ENCODE measurements at places on chromosomes 5 and 9.

- no peak for DNase-seq
These were observed 314.0 kb downstream of the AGTPBP1 start for GRCh38 chr9:85427772-85428171.

GRCh38 chr9:113781896-113782295, 94.2 kb upstream of the ZNF618 start:
- DNase-seq = no peak

DNA sequence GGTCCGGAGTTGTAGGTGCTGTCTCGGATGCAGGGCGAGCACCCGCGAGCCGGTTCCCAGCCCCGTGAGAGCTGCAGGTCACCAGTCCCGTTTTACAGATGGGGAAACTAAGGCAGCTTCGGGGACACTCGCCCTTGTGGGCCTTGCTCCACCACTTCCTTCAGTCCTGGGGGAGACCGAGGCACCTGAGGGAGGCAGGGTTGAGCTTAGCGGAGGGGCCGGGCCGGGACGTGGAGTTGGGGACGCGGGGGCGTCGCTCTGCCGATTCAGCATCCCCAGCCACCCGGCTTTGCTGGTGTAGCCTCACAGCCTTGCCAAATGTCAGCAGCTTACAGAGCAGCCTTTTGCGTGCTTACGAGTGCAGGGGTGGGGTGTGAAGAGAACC, 530 bp downstream of the BBLN start:
- peak; percentile 74 for DNase-seq

- DNase-seq = no peak
These were observed 411.2 kb upstream of the SLC30A5 start for GRCh38 chr5:68682400-68683160.

DNA sequence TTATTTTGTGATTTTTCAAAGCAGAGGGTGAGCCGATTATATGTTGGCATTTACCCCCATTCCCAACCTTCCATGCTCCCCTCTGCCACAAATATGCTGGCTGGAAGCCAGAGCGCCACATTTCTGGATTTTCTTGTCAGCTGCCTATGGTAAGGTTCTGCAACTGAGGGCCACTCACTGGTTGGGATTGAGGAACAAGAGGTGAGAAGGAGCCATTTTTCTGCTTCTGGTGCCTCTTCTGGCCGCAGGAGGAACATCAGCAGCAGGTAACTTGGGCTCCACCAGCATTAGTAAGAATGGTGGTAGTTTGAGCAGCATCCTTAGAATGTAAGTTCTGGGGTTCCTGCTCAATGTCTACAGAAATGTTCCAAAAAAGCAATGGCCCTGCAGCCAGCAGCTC, 159.5 kb upstream of the MAST4 start:
- DNase-seq = peak; percentile 5

GRCh38 chr5:92332039-92332438, 948.9 kb upstream of the ARRDC3 start:
- no peak for DNase-seq

DNA sequence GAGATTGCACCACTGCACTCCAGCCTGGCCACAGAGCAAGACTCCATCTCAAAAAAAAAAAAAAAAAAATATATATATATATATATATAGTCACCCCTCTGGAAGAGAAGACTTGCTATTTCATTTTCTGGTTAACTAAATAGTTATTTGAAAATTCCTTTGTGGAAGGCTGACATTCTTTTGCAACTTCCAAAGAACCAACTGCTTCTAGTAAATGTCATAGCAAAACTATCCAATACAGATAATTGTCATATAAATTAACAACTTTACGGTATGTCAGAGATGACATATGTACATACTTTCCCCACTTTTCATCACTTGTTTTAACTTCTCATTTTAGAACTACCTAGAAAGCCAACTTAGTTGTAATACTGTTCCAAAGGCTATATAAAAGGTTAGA, 50.9 kb downstream of the PRUNE2 start:
- no peak for DNase-seq

GRCh38 chr5:72269411-72269780, 50.6 kb downstream of the MRPS27 start:
- DNase-seq = no peak

GRCh38 chr5:120808606-120809005, 344.5 kb downstream of the PRR16 start:
- no peak for DNase-seq

- no peak for DNase-seq
These were observed 480.8 kb downstream of the PSAT1 start for GRCh38 chr9:78777747-78778146.

DNA sequence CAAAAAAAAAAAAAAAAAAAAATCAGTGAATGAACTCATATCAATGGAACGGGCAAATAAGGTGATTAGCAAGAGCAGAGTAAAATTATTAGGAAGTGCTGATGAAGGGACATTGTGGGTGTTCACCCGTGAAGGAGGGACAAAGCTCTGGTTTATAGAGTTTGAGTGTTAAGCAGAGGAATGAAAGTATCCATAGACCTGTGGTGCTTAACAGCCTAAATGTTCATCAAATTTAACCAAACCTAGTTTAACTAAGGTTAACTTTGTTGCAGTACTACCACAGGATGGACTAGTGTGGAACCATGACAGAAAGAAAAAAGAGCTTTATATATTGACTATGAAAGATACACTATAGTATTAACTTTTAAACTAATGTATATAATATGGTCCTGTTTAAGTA, 44.1 kb upstream of the TNFAIP8 start:
- no peak for DNase-seq

- DNase-seq = no peak
These were observed 11.0 kb downstream of the TMEM268 start for GRCh38 chr9:114621975-114622609.

DNA sequence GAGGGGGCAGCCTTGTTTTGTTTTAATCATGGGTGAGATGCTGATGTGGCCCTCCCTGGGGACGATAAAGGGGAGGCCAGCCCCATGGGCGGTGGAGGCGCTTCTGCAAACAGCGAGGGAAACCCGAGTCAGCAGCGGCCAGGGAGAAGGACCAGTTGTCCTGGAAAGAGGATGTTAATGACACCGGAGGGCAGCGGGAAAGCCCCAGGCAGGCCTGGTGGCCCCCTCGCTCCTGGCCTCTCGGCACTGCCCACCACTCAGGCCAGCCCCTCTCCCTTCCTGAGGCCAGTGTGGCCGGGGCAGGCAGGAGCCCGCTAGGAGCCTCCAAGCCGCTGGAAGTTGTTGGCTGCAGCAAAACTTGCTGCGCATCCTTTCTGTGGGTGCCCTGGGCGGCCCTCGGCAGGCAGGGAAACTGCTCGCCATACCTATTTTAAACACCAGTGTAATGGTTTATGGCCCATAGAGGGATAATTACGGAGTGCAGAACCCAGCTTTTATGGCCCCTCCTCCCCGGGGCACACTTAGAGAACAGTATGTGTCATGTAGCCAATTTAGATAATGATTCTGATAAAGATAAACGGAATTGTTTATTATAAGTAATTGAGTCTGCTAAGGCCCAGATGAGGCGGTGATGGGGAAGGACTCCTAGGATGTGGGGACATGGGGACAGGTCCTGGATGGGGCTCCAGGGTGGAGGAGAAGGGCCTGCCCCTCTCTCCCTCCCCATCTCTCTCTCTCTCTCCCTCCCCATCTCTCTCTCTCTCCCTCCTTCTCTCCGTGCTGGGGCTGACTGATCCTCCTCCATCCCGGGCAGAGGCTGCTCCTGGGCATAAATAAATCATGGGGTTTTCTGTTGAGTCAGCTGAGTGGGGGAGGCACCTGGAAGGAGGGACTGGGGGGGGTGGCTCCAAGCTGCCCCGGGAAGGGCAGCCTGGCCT, 36.9 kb downstream of the LMX1B start:
- DNase-seq = no peak

- DNase-seq = peak; percentile 1
These were observed 98.4 kb downstream of the PHF2 start for GRCh38 chr9:93674580-93675335.

GRCh38 chr9:134593286-134594077, 48.1 kb upstream of the COL5A1 start:
- DNase-seq = no peak
